DMS 273 treated with DMSO at 0.1 percent for 48 hours (cell line): ENCODE measurements at places on chromosomes 12 and 14.

DNA sequence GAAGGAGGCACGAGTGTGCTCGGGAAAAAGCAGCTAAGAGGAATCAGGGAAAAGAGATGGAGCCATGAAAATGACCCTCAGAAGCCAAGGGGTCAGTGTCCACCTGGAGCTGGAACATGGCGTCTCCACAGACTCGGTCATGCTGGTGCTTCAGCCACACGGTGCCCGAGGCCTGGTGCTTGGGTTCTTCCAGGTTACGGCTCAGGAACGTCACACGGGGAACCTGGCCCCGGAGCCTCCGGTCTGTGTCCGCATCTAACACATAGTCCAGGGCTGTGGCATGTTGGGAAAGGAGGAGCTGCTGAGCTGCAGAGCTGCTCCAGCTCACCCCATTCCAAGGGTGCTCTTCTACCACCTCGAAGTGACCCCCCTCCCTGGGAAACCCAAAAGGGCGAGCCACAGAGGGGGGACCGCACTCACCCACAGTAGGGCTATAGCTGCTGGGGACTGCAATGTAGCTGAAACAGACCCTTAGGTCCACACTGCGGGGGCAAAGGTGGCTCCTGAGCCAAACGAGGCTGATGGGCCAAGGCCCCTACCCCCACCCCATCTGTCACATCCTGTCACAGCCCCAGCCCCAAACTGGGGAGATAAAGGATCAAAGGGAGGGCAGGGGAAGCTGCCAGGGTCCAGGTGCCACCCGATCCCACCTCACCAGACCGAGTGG is 10.8 kb downstream of the ITGA7 start:
- no peak for DNase-seq

GRCh38 chr12:95859344-95859816 is 628 bp downstream of the SNRPF start:
- DNase-seq: no peak

DNA sequence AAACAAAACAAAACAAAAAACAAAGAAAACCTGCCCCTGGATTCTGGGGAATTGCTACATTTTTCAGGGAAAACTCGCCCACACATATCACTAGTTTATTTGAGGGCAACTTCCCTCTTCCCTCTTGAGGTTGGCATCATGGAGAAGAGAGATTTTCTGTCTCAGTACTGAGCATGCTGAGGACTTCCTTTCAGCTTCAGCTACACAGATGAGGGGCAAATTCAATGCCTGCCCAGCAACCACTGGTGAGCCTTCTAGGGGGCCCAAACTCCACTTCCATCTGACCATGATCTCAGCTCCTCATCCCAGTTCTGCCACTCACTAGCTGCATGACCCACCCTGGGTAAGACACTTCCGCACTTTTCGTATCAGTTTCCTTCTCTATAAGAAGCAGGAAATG is 63.1 kb upstream of the SCN8A start:
- DNase-seq: no peak

GRCh38 chr14:87960013-87960787 is 32.8 kb downstream of the GALC start:
- DNase-seq: no peak

DNA sequence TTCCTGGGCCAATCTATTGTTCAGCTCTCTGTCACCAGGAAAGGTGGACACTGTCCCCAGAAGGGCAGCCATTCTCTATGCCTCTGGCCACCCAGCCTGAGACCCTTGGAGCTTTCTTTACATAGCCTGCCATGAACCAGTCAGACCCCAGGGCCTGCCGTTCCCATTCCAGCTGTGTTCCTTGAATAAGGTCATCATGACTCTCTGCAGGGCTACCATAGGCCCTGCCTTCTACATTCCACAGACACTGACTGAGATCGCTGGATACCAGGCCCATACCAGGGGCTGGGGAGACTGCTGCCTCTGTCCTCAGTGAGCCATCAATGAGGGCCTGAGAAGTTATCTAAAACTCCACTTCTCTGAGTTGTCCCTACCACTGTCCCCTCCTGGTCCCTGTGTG is 75.5 kb downstream of the SYNE3 start:
- DNase-seq: no peak

GRCh38 chr12:9404469-9405260 is 196.5 kb upstream of the PZP start:
- no peak for DNase-seq

GRCh38 chr14:66401449-66402095 is 84.6 kb upstream of the CCDC196 start:
- no peak for DNase-seq
